ENCODE measurements at places on chromosomes 11 and 22.

- DNase-seq: no peak
These were observed 10.1 kb upstream of the PRSS23 start for GRCh38 chr11:86790195-86790725.

- no peak for DNase-seq
These were observed 1.1 kb upstream of the BIRC2 start for GRCh38 chr11:102345904-102346303.

GRCh38 chr11:42974510-42975179, 337.2 kb upstream of the API5 start:
- no peak for DNase-seq

DNA sequence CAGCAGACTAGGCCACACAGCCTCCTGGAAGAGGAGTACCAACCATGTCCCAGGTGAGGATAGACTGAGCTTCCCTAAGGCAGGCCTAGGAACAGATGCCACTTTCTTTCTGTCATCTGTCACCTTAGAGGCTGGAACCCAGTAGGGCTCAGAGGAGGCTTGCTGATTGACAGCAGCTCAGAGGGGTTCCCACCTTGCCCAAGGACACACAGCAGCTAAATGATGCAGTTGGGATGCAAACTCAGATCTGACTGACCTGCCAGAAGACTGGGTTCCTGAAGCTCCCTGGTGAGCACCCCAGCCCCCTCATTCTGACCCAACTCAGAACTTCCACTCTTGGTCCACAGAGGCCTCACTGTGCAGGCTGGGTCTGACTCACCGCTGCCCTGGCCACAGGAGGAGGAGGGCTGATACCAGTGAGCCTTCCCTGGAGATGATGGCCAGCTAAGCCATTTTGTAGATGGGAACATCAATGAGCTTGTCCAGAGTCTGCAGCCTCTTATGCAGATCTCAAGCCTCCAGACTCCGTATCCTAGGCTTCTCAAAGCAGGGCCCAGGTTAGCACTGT, 14.0 kb downstream of the CAPN5 start:
- no peak for DNase-seq

- no peak for DNase-seq
These were observed 111.6 kb downstream of the NTM start for GRCh38 chr11:131481971-131482370.

DNA sequence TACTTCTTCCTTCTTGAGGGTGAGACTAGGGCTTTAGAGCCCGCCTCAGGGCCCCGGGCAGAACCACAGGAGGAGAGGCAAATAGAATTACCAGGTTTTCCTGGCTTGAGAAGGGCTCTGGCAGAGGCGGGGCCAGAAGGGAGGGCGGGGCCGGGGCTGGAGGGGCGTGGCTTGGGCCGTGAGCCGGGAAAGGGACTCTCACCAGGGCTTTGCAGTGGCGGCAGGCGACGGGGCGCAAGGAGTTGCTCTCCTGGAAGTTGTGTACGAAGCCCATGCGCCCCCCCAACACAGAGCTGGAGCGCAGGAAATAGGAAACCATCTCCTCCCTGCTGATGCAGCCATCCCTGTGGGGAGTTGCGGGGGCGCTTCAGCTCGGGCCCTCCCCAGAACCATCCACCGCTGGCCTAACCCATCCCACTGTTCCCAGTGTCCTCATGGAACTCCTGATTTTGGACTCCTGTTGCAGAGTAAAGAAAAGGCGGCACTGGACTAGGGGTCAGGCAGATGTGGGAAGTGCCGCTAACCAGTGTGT, 6.9 kb upstream of the NRXN2 start:
- peak; percentile 62 for DNase-seq

GRCh38 chr11:72430741-72431570, 3.4 kb downstream of the CLPB start:
- peak; percentile 92 for DNase-seq

GRCh38 chr11:60931917-60932316, 7.7 kb downstream of the TMEM132A start:
- no peak for DNase-seq
